ENCODE measurements at places on chromosomes 7 and 10.

DNA sequence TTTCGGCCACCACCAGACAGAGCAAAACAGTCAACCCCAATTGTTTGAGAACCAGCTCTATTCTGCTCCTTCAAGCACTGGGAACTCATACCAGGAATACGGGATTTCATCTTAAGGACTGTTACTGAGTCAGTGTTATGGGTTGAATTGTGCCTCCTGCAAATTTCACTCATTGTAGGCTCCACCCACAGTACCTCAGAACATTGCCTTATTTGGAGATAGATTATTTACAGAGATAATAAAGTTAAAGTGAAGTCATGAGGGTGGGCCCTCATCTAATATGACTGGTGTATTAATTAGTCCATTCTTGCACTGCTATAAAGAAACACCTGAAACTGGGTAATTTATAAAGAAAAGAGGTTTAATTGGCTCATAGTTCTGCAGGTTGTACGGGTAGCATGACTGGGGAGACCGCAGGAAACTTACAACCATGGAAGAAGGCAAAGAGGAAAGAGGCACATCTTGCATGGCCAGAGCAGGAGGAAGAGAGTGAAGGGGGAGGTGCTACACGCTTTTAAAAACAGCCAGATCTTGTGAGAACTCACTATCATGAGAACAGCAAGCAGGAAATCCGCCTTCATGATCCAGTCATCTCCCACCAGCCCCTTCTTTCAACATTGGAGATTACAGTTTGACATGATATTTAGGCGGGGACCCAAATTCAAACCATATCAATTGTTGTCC is 14.3 kb upstream of the ZNF248 start:
- no peak for DNase-seq

DNA sequence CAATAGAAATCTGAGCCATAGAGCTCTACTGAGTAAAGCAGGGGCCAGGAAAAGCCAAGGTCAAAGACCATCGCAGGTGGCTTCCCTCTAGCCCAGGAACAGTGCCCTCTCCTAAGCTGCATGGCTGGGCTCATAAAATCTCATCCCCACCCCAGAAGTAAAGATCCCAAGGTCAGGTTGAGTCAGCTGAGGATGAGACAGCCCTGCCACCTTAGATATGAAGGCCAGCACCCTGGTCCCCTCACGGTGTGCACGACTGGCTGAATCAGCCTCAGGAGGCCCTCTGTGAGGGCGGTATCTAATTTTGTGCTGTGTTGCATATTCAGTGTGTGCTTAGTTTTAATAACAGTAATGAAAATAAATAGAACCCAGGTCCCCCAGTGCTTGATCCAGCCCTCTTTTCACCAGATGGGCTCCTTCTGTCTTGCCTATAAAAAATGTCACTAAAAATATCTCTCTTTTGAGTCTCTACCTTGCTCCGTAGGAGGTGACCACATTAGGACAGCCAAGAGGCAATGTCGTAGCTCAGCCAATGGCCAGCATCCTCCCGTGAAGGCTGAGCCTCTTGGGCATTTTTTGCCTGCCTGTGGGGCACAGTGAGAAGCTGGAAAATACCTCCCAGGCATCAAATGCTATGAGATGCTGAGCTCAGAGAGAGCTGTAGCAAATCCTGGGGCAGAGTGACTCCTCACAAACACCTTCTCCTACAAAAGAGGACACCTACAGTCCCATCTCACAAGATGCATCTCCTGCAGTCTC is 424.0 kb downstream of the PLXNA4 start:
- no peak for DNase-seq

DNA sequence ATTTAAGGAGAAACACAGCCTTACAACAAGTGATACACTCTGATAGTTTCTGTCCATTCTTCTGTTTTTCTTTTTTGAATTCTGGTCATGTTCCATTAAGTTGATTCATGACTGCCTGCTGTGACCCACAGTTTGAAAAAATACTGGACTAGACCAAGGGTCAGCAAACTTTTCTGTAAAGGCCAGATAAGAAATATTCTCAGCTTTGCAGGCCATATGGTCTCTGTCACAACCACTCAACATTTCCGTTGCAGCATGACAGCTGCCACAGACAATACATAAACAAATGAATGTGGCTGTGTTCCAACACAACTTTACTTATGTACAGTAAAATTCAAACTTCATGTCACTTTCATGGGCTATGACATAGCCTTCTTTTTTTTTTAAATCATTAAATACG is 156.7 kb downstream of the PLXNA4 start:
- no peak for DNase-seq

DNA sequence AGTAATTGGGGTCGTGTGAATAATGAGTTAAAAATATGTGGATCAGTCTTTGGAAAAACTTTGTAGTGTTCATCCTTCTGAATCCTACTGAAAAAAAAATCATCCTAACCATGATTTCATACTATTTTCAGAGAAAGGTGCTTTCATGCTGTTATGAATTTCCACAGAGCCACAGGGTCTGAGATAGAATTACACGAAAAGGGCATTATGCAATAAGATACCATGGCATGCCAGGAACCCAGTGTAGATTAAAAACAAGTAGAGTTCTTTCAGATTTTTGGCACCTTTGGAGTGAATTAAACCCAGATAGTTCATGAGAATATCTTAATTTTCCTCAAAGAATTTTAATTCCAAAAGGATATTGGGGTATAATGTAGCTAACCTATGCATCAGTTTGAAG is 47.5 kb upstream of the AGMO start:
- DNase-seq = no peak

DNA sequence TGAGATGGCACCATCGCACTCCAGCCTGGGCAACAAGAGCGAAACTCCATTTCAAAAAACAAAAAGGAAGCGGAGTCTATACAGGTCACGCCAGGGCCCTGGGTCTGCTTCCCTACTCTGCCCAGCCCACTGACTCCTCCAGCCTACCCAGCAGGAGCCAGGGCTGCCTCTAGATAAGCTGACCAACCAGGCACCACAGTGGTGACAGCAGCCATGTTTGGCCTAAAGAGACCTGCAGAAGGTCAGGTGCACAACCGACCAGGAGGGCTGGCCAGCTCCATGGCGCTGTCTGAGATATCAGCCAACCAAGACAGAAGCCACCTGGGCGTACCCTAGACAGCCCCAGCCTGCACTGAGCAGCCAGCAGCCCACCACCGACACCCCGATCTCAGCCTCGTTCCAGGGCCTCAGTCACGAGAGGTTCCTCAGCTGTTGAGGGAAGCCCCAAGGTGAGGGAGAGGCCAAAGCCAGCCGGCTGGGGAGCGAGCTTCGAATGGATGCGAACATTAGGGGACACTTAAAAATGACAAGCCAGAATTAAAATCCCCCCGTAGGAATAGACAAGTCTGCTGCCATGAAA is 24.4 kb upstream of the PWWP2B start:
- DNase-seq = no peak

DNA sequence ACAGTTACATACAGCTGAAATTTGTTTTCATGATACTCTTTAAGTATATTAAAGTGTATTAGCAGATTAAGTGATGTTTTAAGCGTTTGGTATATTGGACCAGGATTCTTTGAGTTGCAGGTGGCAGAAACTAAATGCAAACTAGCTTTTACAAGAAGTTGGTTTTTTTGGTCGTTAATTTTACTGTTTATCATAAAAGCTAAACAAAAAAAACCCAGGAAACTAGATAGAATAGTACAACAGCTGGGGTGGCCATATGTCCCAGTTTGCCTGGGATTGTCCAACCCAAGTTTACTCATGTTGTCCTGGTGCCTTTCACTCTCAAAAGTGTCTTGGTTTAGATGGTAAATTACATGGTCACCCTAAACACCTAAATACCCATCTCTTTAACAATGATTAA is 108.7 kb downstream of the PHTF2 start:
- DNase-seq = no peak

DNA sequence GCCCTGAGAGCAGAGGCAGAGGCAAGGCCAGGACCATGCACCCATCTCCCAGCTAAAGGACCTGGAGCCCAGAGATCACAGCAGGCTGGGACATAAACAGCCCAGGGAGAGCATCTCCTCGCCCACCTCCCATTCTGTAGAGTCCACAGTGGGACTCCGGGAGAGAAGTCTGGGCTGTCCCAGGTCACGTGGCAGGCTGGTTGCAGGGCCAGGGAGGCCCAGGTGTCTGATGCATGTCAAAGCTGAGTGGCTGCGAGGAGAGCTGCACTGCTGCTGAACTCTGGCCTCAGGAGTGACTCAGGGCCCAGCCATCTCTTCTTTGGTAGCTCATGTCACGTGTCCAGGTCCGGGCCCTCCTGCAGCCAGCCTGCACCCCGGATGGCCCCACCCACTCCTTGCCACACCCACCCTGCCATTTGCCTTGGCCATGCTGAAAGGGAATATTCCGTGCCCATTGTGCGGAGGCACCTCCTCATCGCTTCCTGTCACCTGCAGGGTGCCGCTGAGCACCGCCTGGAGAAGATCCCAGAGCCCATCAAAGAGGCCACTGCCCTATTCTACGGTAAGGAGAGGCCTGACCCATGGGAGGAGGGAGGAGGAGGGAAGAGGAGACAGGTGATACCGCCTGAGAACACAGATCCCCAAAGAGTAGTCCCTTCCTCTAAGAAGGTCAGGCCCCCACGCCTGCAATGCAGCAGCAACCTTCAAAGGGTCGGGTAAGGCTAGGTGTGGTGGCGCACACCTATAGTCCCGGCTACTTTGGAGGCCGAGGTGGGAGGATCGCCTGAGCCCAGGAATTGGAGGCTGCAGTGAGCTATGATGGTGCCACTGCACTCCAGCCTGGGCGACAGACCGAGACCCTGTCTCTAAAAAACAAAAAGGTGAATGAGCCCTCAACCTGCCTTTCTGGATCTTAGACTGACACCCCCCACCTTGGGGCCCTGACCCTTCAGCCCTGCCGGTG is 12.6 kb upstream of the SH2B2 start:
- no peak for DNase-seq

DNA sequence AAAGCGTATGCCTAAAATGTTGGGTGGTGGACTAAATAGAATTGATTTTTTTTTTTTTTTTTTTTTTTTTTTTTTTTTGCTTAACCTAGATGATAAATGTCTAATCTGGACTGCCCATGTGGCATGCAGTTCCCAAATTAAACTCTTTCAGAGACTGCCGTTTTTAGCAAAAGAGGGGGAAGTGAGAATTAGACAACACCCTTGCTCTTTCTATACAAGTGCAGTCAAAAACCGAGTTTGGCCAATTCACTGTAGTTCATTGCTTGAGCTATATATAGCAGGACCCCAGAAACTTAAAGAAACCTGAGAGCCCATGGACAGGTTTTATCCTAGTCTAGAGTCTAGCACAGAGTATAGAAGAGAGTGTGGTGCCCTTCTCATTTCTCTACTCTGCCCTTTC is 141.9 kb downstream of the GRM3 start:
- DNase-seq = no peak

GRCh38 chr10:15563246-15563645 is 156.5 kb downstream of the ITGA8 start:
- no peak for DNase-seq

DNA sequence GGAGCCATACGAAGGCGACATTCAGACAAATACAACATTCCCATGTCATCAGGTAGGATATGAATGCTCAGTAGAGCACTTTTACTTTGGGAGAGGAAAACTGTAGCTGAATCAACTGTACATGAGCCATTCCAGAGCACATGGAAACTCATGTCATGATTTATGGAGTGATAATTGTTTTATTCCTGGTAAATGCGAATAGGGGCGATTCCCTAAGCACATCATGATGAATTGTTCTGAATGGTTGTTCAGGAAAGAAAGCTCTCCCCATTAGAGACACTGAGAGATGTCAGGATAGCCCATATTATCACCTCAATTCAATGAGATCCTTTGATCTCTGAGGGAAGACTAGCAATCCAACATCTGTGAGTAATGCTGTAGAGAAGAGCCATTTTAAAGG is 243.6 kb downstream of the FOXP2 start:
- no peak for DNase-seq

GRCh38 chr7:123994449-123994848 is 38.4 kb downstream of the TMEM229A start:
- DNase-seq = no peak

DNA sequence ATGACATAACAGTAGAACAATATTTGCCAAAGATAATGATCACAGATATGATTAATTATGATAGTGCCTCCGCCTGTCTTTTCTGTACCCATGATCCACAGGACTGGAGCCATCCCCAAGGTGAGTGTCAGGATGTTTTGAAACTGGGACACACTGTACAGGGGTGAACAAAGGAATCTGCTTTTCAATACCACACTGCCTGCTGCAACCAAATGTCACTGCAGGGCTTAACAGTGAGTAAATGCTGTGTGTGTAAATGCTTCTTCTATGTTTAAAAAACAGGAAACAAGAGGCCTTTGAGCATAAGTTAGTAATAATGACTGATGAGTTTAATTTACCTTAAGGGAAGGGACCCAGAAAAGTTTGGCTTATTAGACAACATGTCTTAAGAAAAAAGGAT is 65.2 kb downstream of the HBP1 start:
- no peak for DNase-seq

DNA sequence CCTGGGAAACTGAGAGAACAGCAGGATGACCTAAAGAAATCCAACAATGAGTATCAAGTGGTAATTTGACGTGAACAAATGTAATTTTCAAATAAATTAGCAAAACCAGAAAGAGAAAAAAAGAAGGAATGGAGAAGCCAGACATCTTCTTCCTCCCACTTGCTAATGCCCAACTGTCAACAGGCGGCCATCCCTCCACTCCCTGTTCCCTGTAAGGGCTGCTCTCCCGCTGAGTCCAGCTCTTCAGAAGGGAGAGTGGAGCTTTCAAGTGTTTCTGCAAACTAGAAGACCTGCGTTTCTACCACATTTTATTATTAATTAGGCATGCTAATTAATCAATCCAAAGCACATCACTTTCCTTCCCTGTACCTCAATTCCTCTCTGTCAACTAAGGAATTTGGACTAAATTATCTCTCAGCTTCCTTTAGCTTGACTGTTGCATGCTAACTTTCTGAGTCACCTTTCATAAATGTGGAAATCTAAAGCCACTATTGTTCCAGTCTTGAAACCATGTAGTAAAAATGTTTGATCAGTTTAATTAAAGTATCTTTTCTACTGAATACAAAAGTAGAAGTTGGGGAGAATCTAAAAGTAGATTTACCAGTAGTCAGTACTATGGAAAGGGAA is 48.4 kb upstream of the CUL1 start:
- DNase-seq = no peak

- DNase-seq = no peak
Observed at GRCh38 chr10:118310822-118311221, 31.3 kb downstream of the FAM204A start.

- DNase-seq = no peak
Observed at GRCh38 chr10:51789903-51790302, 90.5 kb upstream of the CSTF2T start.

DNA sequence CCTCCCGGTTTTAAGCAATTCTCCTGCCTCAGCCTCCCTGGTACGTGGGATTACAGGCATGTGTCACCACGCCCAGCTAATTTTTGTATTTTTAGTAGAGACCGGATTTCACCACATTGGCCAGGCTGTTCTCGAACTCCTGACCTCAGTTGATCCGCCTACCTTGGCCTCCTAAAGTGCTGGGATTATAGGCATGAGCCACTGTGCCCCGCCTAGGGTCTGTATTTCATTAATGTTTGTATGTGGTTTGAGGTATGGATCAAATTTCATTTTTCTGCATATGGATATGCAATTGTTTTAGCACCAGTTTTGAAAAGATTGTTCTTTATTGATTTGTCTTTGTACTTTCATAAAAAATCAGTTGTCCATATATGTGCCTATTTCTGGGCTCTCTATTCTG is 26.0 kb downstream of the CYP26A1 start:
- no peak for DNase-seq

GRCh38 chr7:5586279-5586962 is 162.8 kb upstream of the TNRC18 start:
- no peak for DNase-seq
